ENCODE measurements at places on chromosomes 12 and 14.

- DNase-seq = peak; percentile 43
Measured at GRCh38 chr12:51533799-51534198, 57.2 kb upstream of the SCN8A start.

DNA sequence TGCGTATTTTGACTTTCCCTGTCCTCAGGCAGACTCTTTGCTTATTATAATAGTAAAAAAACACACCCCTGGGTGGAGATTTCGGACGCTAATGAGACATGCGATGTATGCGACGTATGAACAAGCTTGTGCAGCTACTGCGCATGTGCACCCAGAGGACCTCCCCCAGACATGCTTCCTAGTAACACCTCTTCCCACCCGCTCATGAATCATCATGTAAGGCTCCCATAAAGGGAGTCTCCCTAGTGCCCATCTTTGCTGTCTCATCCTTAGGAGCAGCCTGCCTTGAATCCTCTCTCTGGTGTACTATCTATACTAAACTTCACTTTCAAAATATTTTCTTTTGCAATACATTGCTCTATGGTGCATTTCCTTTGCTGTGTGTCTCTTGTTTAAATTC lies 210.1 kb downstream of the TMEM132D start:
- DNase-seq = peak; percentile 4

DNA sequence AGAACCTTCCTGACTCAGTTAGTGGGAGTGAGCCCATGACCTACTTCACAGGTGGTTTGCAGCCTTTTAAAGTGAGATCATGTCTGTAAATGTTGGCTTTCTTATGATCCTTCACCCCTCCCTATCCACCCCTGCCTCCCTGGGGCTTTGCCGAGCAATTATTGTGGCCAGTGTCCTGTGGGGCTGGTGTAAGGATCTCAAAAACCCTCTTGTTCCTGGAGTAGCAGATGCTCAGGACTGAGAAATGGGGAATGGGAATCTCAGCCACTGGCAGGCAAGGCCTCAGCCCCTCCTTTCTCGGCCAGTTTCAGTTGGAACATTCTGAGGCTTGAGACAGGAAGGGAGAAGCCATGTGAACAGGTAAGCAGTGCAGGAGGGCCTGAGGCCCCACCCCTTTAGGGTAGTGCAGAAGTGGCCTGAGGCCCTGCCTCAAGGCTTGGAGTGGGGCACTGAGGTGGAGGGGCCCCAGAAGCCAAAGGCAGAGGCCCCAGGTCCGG lies 53.8 kb downstream of the PLEKHG3 start:
- peak; percentile 38 for DNase-seq

DNA sequence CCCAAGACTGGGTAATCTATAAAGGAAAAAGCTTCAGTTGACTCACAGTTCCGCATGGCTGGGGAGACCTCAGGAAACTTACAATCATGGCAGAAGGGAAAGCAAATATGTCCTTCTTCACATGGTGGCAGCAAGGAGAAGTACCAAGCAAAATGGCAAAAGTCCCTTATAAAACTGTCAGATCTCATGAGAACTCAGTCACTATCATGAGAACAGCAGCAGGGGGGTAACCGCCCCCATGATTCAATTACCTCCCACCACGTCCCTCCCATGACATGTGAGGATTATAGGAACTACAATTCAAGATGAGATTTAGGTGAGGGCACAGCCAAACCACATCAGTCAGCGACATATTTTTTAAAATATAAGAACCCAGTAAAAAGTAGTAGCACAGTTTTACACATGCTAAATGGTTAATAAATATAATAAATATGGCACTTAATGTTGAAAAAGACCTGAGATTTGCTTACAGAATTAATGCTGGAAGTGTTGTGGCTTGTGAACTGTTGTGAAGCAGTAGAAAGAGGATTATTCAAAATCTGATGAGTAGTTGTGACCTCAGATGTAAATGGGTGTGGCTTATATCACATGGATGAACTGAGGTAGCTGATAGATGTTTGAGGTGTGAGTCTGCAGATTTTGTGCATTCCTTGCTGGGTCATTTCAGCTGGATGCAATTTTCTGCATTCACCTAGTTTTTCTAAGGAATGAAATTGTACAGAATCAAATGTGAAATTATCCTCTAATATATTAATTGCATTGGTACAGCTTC lies 46.9 kb upstream of the CHPT1 start:
- no peak for DNase-seq
